Activated effector memory CD4-positive, alpha-beta T cell treated with Interleukin-2 at 50 U/mL for 16 hours (primary cell): ENCODE measurements at places on chromosomes 7 and 10.

GRCh38 chr7:64951250-64951848, 39.5 kb downstream of the ZNF117 start:
- DNase-seq, result no peak

DNA sequence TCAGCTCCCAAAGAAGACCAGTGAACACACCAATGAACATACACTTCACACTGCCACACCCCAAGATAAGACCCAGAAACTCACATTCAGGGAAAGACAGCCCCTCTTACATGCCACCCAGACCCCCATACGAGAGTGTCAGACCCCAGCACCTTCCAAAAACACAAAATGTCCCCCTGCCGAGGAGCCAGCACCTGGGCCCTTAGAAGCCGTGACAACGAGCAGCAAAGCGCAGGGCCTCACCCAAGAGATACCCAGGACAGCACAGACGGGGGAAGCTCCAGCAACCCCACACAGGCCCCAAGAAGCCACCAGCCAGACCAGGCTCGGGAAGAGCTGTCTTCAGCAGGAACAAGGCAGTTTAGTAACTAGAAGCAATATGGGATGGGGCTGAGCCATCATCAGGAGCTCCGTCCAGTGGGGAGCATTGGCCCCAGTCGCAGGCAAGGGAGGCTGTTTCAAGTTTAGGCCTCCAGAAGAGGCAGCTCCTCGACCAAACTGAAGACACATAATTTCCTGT, 243.6 kb downstream of the PTPRN2 start:
- no peak for DNase-seq

DNA sequence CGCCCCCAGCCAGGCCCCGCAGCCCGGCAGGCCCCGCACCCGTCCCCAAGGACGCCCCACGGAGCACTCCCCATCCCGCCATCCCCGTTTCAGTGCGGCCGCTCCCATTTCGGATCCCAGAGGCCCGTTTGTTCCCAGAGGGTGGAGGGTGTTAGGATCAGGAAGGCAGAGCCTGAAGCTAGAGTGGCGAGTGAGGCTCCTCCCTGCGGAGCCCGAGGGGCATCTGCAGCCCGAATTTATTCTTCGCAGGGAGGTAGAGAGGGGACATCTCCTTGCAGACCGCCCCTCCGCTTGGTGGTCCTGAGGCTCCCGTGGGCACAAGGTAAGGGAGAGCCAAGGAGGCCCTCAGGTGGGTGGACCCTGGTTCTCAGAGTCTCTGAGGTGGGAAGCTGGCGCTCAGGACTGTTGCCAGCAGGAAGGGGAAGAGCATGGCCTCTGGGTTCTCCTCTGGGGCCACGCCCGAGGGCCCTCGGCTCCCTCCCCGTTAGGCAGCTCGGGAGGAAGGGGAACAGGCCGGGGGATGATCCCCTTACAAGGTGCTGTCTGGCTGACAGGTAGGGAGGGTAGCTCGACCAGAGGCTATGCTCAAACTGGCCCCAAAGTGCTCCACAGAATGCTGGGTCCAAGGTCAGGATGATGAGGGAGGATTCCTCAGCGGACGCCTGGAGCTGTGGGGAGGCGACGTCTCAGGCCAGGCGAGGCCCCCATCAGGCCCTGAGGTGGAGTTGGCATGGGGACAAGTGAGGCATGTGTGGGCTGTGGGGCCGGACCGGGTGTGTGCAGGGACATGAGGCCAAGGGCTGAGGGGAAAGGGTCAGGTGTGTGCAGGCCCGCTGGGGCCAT, 17.4 kb downstream of the POLL start:
- DNase-seq, result no peak

GRCh38 chr7:127870231-127870907, 160.9 kb downstream of the LRRC4 start:
- no peak for DNase-seq

- DNase-seq, result peak; percentile 34
Measured at GRCh38 chr7:98251231-98251600, 816 bp downstream of the TECPR1 start.

DNA sequence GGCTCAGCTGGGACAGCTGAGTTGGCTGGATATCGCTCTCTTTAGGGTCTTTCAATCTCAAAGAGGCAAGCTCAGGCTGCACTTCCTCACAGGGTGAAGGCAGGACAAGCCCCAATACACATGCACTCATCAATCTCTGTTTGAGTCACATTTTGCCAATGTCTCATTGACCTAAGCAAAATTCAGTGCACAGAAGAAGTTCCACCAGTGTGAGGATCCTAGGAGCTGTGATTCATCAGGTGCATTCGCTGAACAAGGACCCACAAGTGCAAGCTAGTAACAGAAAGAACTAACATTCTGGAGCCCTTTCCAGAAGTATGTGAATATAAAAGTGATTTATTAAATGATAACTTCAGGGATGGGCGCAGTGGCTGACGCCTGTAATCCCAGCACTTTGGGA, 477.2 kb downstream of the GPAM start:
- DNase-seq, result no peak

DNA sequence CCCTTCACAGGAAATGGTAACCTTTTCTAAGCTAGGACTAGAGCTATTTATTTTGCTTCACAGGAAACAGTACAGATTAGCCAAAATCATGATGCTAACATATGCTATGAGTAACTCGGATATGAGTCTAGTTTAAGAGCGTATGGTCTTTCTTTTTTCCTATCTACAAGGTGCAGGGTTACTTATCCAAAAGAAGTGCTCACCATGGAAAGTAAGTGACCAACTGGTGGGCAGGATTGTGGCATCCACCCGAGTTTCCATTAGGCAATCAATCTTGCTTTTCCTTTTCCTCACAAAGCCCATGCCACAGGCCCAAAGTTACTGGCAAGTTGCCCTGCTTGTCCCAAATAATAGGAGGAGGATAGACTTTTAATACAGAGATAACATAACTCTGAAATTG, 765.1 kb upstream of the POM121L12 start:
- DNase-seq, result no peak
